Lung microvascular endothelial cell (primary cell): ENCODE measurements at places on chromosomes 5 and 9. TPM values are rescaled to one million over a fixed set of nuclear protein-coding genes. Genes with fewer than 3 reads are reported as not detected.
A peak's percentile ranks its signal among the peaks of the same experiment; 100 is the strongest.

GRCh38 chr5:33927685-33928084 lies 8.5 kb upstream of the RXFP3 start:
- DNase-seq: no peak

GRCh38 chr9:80926611-80927010 lies 762.7 kb downstream of the TLE1 start:
- no peak for DNase-seq

DNA sequence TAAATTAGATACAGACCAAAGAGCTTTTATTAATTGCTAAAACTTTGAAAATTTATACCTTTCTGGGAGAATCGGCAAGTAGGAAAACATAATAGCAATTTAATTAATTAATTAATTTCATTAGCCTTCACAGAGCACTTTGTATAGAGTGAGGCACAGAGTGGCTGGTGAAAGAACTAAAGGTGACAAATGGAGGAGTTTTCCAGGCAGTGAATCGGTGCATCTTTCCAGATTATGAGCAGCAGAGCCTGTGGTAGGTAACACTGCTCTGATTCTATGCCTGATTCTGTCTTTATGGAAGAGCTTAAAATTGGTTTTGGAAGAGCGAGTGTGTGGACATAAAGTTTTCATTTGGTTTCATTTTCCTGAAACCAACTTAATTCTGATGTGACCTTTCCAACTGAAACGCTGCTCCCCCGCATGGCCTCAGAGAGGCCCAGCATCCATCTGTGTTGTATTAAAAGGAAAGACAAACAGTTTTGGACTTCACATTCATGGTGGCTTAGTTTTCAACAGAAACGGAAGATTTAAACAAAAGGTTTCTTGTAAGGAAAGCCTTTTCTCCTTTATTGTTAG lies 188.9 kb upstream of the RPS23 start:
- no peak for DNase-seq

DNA sequence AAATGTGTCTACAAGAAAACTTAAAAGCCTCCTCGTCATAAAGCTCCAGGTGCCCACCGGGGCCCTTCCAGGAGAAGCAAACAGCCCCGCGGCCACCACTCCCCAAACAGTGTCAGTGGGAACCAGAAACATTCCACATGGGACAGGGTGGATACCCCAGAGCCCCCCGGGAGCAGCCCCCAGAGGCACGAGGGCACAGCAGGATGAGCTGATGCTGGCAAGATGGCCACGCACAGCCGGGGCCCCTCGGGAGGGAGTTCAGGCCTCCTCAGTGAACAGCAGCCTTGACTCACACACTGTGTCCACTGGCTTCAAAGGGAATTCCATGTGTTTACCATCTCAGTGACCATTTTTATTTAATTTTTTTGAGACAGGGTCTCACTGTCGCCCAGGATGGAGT lies 10.5 kb downstream of the EXD3 start:
- DNase-seq: no peak

GRCh38 chr9:111839387-111839786 lies 44.6 kb upstream of the SHOC1 start:
- peak; percentile 31 for DNase-seq

Gene CCDC152
- under 0.01 and 0.22 TPM in 2 replicates for total RNA-seq

Gene WNK2
- not detected in 2 replicates for total RNA-seq

Gene CD72
- total RNA-seq: under 0.01 TPM in 1 of 2 replicates, not detected in the other
